ENCODE measurements at places on chromosomes 16 and 17. TPM values are rescaled to one million over a fixed set of nuclear protein-coding genes. Genes with fewer than 3 reads are reported as not detected.

HBM gene
- total RNA-seq = not detected

GRCh38 chr17:37322826-37323561 is 52.8 kb upstream of the C17orf78 start:
- DNase-seq = no peak

- peak; percentile 89 for DNase-seq
These were observed 907 bp downstream of the TRAPPC2L start for GRCh38 chr16:88857728-88858339.

DNA sequence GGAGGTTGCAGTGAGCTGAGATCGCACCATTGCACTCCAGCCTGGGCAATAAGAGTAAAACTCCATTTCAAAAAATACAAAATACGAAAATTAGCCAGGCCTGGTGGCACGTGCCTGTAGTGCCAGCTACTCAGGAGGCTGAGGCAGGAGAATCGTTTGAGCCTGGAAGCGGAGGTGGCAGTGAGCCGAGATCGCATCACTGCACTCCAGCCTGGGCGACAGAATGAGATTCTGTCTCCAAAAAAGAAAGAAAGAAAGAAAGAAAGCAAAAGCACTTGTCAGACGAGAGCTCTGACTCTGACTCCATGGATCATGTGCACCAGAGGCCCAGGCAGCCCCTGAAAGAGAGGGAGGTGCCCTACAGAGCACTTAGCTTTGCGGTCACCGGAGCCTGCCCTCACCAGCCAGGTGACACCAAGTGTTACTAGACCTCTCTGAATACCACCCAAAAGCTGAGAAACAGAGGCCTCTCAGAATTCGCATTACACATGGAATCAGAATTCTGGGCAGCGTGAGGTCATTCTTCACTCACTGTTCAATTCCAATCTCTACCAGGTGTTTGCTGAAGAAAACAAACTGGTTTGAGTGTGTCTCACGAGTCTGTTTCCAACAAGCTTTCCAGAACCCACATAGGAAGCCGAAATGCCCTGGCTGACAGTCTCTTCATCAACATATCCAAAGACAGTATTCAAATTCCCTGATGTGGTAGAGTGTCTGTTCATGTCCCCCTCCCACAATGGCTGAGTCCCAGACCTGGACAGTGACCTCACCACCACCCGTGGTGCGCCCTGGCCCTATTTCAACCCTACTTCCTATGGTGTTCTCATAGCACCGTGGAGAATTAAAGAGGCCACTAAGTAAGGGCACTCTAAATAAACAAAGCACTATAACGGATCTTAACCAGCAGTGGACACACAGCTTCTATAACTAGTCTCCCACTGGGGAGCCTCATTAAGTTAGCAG is 1.5 kb downstream of the FLCN start:
- no peak for DNase-seq

DNA sequence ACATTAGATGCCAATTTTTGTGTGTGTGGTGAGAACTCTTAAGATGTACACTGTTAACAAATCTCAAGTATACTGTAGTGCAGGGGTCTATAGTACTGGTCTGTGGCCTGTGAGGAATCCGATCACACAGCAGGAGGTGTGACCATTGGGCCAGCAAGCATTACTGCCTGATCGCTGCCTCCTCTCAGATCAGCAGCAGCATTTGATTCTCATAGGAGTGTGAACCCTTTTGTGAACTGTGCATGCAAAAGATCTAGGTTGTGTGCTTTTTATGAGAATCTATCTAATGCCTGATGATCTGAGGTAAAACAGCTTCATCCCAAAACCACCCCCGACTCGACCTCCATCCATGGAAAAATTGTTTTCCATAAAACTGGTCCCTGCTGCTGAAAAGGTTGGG is 12.6 kb downstream of the ZNF267 start:
- no peak for DNase-seq

DNA sequence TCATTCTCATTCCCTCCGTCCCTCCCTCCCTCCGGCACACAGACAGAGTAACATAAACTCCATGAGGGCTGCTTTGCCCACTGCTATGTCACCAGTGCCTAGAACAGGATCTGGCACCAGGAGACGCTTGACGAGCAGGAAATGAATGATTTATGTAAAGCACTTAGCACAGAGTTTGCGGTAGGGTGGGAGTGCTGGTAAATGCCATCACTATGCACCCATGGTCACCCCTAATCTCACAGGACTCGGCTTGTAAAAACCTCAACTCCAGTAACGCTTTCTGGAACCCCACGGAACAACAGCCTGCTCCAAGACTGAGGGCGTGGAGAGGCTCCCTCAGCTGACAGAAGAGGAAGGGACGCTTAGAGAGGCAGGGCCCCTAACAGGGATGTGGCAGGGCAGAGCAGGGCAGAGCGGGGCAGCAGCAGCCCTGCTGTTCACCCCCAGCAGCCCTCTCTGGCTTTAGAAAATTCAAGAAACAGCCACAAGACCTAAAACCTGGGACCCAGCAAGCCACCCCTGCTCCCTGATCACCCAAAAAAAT is 156.9 kb downstream of the C16orf78 start:
- DNase-seq = no peak

GRCh38 chr17:49497148-49498028 is 2.3 kb downstream of the NGFR start:
- DNase-seq = no peak

DNA sequence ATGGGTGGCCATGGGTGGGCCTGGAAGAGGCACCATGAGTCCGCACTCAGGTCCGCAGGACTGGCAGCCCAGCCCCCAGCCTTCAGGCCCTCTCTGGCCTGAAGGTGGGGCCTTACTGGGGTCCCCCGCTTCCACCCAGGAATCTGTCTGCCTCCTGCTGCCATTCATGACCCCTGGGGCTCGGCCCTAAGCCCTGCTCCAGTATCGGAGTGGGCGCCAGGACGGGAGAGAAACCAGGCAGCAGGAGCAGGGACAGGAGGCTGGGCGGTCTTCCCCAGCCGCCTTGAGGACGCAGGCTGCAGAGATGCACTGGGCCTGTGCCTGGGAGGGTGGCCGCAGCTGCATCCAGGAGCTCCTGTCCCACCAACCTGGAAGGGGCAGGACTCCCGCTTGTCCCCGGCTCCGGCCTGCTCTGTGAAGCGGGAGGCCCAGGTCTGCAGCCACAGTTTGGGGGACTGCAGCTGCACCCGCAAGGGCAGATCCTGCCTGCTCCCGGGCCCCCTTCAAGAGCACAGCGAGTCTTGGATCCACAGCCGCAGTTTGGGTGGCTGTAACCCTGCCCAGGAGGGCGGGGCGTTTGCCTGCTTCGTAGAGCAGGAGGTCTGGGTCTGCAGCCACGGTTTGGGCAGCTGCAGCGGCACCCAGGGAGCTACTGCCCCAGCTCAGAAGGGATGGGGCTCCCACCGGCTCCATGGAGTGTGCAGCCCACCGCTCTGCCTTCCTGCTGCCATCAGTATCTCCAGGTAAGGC is 81.8 kb upstream of the DNAJA2 start:
- no peak for DNase-seq

DNA sequence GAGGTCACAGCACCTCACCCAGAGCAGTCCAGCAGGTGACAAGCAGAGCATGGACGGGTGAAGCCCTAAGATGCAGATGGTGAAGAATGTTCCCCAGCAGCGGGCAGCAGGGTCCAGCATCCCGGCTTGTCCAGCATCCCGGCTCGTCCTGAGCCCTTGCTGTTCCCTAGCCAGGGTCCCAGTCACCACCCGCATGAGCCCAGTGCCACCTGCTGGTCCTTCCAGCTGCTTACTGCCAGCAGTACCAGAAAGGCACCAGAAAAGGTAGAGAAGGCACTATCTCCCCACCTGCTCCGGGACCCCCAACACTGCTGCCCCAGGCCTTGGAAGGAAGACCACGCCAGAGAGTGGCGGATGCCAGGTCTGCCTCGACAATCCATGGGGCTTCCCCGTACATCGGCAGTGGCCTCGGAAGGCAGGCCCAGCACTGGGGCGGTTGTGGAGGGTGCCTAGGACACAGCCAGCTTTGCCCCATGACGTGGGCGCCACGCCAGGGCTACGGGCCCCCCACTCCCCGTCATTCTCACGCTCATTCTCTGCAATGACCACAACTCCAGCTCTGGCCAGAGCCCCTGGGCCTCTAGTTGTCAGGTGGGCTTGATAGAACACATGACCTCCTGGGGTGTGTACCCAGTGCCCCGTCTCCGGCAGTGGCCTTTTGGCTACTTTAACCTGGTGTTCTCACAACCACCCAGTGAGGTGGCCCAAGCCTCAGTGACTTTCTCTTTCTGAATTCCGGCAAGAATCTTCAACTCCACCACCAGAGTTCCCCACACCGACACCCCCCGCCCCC is 1.4 kb downstream of the CENPX start:
- DNase-seq = no peak
